ENCODE measurements at places on chromosomes 3 and 15.

GRCh38 chr15:97966924-97967620 lies 6.6 kb downstream of the ARRDC4 start:
- DNase-seq: no peak

- DNase-seq: no peak
Measured at GRCh38 chr15:70754862-70755261, 8.5 kb downstream of the UACA start.

DNA sequence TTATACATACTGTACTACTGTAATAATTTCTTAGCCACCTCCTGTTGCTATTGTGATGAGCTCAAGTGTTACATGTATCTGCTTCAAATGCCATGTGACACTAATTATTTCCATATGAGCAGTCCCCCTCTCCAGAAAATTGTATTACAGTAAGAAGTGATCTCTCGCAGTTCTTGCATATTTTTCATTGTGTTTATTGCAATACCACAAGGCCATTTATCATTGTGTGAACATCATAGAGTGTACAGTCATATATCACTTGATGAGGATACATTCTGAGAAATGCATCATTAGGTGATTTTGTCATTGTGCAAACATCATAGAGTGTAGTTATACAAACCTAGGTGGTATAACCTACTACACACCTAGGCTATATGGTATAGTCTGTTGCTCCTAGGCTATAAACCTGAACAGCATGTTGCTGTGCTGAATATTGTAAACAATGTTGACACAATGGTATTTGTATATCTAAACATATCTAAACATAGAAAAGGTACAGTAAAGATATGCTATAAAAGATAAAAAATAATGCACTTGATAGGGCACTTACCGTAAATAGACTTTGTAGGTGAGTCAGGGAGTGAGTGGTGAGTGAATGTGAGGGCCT lies 189.6 kb upstream of the MLF1 start:
- DNase-seq: no peak

- DNase-seq: peak; percentile 86
Measured at GRCh38 chr15:38691965-38692788, 127.6 kb upstream of the RASGRP1 start.

GRCh38 chr3:33798113-33798417 lies 365 bp upstream of the PDCD6IP start:
- no peak for DNase-seq

DNA sequence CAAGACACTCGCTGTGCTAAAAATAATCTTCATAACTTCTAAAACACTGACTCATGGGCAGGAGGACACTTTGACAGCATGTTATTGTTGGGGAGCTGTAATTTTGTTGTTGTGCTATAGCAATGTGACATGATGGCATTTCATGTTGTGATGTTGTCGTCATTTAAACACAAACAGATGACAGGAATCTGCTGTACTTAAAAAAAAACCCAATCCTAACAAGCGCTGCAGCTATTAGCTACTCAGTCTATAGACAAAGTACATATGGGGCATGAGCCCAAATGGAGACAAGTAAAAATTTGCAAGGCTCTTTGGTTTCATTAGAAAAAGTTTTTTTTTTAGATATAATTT lies 828 bp upstream of the ATOSA start:
- DNase-seq: no peak

- no peak for DNase-seq
Measured at GRCh38 chr3:168053115-168053514, 42.6 kb downstream of the GOLIM4 start.

DNA sequence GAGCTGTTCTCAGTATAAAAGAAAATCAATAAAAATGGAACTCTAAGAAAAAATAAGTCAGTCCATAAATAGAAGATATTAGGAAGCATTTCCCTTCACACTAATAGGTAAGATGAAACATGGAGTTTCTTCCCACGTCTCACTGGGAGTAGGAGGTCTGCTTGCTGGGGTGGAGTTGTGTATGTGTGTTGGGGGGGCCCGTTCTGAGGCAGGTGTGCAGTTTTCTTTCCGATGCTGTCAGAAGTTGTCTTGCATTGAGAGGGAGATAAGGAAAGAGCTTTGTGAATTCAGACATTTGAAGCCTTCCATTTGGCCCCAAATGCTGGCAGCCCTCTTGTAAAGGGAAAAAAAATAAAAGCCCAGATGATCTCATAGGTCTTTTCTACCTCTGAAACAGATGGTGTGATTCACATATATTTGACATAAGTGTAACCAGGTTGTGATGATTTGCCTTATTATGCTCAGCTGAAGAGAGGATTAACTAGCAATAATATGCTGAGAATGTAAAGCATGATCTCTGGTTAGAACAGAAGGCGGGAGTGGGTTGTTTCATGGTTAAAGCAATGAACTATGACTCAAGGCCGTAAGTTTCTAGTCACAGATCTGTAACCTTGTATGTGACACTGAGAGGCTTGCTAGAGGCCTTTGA lies 8.8 kb downstream of the RASGRP1 start:
- DNase-seq: peak; percentile 33

DNA sequence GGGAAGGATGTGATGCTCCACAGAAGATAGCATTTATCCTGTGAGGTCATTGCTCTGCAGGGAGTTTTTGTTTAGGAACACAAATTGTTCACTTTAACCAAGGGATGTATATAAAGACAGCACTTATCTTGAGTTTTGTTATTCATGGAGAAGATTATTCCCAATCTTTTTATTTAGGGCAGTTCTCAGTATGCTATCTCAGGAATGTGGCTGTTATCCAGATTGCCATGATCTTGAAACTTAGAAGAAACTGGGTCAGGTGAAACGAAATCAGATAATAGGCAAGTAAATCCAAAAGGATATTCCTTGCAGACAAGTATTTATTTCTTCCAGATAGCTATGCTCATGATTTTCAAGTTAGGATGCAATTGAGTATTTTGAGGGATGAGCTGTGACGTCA lies 19.3 kb upstream of the TMEM42 start:
- no peak for DNase-seq

- no peak for DNase-seq
Measured at GRCh38 chr3:131704098-131704497, 201.3 kb upstream of the MRPL3 start.

DNA sequence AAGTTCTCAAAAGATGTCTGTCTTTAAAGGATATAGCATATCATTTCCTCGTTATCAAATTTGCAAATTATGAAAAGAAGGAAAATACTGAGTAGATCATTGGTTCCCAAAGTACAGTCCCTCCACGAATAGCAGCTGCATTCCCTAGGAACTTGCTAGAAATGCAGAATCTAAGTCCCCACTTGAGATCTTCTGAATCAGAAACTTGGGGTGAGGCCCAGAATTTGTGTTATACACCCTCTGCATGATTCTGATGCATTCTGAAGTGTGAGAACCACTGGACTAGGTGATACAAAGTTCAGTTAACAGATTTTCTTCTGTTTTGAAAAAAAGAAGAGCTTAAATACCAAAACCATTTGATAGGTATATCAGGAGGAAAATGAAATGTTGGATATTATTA lies 77.1 kb downstream of the SLC25A26 start:
- DNase-seq: no peak

DNA sequence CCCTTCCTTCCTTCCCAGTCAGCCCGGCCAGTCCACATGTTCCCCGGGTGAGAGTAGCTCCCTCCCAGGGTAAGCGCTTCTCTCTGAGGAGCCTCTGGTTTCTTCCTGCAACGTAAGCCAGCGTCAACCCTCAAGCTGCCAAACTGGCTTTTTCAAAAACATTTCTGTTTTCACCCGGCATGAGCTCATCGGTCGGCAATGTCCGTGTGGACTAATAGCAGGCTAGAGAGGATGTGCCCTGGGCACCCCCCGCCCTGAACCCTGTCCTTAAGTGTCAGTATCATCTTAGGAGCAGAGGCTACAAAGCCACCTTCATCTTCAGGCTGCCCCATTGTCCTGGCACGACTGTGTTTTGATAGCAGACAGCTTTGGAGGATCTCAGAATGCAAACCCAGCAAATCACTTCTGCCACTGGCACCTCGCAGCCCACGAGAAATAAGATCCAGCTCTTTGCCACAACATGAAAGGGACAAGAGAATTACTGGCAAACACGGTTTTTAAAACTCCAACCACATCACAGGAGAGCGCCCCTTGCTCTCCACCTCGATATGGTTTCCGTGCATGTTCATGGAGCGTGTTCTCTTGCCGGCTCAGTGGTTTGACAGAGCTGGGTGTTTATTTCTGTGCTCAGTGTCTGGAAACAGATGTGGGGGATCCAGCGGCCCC lies 9.9 kb downstream of the ALDH1A3 start:
- DNase-seq: peak; percentile 81

- no peak for DNase-seq
Measured at GRCh38 chr15:85550283-85550682, 169.9 kb downstream of the AKAP13 start.

DNA sequence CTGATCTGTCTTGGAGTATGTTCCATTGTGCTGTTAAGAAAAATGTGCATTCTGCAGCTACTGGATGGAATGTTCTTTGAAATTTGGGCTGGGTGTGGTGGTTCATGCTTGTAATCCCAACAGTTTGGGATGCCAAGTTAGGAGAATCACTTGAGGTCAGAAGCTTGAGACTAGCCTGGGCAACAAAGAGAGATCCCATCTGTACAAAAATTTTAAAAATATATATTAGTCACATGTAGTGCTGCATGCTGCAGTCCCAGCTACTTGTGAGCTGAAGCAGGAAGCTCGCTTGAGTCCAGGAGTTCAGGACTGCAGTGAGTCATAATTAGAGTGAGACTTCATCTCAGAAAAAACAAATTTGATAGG lies 62.8 kb upstream of the PLSCR4 start:
- DNase-seq: peak; percentile 44

DNA sequence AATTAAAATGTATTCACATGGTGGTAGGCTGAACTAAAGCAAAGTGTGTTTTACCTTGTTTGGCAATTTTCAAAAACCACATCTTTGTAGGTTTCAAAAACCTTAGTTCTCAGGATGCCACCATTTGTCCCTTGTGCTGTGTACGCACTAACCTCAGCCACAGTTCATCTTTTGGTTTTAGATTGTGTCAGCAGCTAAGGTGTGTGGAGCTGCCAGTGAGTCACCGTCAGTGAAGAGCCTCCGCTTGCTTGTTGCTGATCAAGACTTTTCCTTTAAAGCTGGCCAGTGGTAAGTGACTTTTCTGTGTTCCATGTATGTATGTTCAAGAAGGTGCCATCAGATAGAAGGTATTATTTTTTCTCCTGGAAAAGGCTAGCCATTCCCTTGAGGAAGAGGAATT lies 21.1 kb downstream of the OXNAD1 start:
- DNase-seq: no peak

DNA sequence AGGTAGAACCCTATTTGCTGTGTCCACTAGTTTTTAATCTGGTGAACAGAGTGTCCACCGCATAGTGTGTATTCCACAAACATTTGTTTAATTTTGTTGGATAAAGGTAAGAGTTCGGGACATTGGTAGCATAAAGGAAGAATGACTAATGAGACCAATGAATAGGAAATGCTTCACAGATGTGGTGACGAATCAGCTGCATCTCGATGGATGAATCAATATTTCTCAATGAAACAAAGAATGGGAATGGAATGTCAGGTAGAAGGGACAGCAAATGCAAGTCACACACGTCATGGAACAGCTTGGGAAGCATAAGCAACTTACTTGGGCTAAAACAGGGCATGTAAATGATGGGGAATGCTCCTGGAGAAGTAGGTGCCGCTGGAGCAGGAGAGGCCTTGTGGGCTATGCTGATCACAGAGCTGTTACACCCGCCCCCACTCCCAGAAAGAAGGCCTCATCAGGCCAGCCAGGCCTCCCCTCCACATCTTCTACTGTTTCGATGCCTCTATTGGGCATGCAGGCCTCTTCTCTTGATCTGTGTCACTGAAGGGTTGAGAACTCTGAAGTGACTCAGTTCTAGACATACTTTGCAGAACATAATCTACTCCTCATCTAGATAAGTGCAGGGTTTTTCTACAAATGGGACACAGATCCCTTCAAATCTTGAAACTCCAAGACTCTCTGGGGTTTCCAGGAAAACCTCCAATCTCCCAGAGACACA lies 120.0 kb upstream of the GADL1 start:
- peak; percentile 10 for DNase-seq

DNA sequence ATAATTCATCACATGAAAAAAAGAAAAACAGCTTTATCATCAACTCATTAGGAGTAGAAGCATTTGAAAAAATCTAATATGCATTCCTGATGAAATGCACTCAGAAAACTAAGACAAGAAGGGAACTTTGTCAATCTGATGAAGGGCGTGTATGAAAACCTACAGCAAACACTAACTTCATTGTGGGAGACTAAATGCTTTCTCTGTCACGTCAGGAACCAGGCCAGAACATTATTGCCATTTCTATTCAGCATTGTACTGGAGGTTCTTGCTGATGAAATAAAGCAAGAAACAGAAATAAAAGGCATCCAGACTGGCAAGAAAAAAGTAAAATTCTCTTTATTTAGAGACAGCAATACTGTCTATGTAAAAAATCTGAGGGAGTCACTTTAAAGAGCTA lies 235.2 kb downstream of the GABRB3 start:
- DNase-seq: no peak

GRCh38 chr3:65742914-65743313 lies 295.8 kb downstream of the MAGI1 start:
- no peak for DNase-seq

DNA sequence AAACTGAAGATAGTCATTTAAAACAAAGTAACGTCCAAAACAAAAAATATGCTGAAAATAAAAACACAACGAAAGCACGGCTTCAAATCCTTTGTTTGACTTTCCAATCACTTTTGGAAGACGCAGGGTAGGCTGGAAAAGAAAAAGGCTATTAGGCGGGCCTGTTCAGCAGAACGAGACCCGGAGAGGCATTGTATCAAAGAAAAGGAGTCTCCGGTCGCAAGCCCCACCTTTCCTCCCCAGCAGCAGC lies 691 bp downstream of the SENP7 start:
- no peak for DNase-seq

DNA sequence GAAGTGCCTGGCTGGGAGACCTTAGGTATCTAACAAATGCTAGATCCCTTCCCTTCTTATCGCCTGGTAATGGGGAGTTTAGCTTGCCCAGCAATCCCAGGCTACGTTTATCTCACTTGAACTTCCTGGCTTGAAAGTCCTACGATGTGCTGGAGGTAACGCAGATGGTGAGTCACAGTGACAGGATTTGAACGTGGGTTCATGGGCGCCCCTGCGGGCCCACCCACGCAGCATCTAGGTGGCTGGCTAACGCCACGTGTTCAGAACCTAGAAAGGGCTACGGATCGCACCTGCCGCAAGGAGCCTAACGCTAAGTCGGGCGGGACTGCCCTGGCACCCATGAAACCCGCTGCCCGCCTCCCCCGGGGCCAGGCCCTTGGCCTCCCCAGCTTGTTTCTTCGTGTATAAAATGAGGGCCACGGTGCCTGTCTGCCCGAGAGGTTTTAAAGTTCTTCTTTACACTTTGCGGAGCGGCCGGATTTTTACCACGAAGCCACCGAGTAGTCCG lies 600 bp upstream of the USP3 start:
- DNase-seq: peak; percentile 89

- DNase-seq: no peak
Measured at GRCh38 chr15:79914728-79915127, 17.9 kb upstream of the MTHFS start.

DNA sequence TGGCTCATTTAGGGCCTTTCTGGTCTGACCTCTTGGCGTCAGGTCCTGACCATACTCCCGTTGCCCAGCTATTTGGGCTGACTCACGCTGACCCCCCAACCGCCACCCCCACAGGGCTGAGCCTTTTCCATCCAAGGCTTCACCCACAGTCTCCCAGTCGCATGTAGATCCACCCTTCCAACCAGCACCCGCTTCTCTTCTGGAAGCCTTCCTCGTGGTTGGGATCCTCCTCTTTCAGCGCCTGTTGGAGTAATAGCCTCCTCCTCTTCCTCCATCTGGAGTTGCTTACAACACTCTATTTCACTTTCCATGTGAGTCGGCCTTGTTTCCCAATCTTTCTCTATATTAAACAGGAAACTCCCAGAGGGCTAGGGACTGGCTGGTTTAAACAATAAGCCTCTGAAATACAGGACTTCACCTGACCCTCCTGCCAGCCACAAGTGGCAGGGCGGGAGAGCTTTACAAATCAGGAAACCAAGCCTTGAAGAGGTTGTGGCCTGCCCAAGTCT lies 2.1 kb upstream of the ALAS1 start:
- no peak for DNase-seq

Measured in trophoblast cell (in vitro differentiated cells and primary cell).